ENCODE measurements at places on chromosomes 11 and 22. TPM values are rescaled to one million over a fixed set of nuclear protein-coding genes. Genes with fewer than 3 reads are reported as not detected.

DNA sequence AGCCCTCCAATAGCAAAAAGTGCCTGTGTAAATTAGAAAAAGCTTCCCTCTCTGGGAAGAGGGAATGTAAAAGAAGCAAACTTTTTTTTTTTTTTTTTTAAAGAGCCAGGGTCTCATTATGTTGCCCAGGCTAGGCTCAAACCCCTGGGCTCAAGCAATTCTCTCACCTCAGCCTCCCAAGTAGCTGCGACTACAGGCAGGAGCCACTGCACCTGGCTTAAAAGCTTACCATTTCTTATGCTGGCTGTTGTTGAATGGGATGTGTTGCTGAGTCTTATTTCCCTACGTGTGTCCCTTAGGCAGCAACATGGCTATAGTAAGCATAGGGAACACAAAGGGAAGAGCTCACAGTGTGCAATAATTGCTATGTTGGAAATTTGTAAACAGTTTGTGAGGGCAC is 225.5 kb upstream of the CCDC90B start:
- peak; percentile 17 for DNase-seq

DNA sequence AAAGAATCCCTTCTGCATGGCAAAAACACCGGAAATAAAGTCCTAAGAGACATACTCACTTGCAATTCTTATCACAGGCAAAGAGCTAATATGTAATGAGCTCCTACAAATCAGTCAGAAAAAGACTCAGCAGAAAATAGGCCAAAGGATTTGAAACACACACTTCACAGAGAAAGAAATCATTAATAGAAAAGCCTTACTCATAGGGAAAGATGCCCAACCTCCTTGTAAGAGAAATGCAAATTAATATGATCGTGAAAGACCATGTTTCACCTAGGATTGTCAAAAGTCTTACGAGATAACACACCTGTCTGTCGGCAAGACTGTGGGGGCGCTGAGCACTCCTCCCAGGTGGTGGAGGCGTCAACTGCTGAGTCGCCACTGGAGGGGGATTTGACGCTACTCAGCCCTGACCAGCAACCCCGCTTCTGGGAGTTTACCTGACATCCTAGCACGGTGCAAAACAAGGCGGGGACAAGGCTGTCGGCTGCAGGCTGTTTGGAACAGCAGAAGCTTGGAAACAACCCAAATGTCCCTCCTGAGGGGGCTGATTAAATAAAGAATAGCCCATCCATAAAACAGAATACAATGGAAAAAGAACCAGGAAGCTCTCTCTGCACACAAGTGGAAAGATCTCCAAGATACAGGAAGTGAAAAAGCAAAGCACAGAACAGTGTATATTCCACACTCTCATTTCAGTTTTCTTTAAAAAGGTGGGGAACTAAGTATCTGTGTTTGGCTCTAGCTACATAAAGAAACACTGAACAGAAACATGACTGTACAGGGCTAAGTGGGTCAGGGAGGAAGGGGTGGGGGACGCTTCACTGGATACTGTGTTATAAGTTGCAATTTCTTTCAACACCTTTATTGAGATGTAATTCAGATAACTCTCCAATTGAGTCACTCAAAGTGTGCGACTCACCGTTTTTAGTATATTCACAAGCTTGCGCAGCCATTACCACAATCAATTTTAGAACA is 11.5 kb downstream of the CSNK1E start:
- peak; percentile 84 for DNase-seq

GRCh38 chr11:114259124-114259526 is 37.1 kb upstream of the NNMT start:
- DNase-seq, result no peak

- DNase-seq, result no peak
Observed at GRCh38 chr22:35663371-35663770, 15.1 kb downstream of the APOL6 start.

DNA sequence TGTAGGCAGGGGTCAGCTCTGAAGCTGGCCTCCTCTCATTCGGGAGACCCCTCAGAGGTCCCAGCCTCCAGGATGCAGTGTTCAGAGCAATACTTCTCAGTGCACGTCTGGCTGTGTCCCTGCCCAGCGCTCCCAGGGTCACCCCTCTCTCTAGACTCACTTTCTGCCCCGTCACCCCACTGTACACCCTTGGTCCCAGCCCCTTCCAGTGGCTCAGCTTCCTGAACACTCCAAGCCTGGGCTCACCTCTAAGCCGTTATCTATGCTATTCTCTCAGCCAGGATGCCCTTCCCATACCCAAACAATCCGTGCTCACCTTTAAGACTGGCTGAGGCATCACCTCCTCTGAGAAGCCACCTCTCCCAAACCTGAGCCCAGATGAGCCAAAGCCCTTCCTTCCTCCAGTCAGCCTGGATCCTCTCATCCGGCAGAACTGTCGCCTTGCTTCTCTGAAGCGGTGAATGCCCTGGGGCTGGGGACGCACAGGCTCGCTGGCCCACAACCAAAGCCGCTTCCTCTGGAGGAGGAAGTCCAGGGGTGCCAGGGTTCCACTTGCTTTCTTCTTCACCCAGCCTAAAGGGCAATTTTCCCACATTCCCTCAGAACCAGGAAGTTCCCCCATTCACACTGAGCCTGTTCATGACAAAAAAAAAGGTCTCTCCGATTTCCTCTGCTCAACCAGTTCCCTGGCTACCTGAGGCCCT is 13.7 kb upstream of the CDKN1C start:
- no peak for DNase-seq

GRCh38 chr11:61686469-61686868 is 6.3 kb downstream of the DAGLA start:
- DNase-seq, result no peak

- no peak for DNase-seq
Observed at GRCh38 chr11:60985991-60986915, 14.8 kb downstream of the CD6 start.

- no peak for DNase-seq
Observed at GRCh38 chr22:36442506-36443197, 38.8 kb downstream of the TXN2 start.

DNA sequence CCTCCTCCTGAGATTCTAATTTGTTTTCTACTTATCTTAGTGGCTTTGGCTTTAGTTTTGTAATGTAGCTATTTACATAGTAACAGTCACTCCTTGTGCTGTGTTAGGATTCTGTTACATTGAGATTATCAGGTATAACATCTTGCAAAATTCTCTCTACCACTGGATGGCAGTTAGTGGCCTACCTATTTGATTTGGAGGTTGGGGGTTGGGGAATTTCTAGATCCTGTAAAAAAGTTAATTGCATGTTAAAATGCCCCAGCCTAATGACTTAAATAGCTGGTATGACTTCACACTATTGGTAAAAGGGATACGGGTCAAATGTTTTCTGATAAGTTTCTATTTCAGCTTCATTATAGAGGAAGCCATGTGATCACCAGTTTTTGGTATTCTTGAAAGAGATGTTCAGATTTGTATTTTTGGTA is 2.8 kb downstream of the GRK3 start:
- no peak for DNase-seq

DNA sequence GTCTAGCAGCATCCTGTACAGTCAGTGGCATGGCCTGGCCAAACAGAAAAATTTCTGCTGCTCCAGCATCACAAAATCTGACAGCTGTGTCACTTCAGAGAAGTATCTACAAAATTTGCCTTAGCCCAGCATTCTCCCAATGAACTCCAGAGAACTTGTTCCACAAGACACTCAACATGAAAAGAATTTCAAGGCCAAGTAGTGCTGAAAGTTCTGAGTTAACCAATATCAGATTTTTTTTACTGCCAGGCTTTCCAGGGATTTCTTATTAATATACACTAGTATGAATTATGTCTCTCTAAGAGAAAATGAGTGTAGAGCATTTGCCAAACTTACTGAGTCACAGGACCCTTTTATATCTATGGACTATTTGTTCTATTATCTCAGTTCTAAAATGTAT is 68.8 kb downstream of the OR5AK2 start:
- no peak for DNase-seq

DNA sequence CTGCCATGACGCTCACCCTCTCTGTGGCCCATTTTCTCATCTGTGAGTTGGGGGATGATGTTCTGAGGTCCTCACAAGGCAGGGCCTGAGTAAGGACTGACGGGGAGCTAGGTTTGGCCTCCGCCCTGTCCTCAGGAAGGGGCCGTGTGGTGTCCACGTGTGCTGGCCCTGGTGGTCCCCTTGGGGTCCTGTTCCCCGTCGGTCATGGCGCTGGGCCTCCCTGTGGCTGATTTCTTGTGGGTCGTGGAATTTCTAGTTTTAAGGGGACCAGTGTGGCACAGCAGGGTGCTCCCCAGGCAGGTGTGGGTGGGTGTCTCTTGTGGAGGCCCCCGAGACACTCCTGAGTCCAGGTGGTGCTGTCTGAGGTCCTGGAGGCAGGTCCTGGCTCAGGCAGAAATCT is 5.9 kb downstream of the LINC01488 start:
- DNase-seq, result no peak

DNA sequence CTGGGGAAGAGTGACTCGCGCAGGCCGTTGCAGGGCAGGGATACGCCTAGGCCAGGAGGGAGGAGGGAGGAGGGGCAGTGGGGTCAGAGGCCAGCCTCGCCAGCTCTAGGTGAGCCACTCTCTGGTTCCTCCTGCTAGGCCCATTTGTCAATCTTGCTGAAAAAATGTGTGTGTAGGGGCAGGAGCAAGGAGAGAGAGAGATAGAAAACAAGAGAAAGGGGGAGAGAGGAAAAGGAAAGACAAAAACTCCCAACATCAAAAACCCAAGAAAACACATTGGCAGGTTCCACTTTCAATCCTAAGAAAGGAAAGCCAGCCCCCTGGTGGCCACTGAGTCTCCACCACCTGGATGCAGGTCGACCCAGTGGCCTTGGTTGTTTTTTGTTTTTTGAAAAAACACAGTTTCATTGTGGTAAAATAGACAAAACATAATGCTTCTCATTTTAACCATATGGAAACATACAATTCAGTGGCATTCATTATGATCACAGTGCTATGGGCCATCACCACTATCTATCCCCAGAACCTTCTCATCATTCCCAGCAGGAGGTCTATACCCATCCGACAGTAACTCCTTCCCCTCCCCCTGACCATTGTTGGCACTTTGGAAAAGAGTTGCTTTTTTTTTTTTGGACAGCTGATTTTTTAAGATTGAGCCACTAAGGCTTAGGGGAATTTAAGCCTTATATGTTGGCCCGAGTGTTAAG is 10.9 kb downstream of the OMP start:
- DNase-seq, result peak; percentile 86

DNA sequence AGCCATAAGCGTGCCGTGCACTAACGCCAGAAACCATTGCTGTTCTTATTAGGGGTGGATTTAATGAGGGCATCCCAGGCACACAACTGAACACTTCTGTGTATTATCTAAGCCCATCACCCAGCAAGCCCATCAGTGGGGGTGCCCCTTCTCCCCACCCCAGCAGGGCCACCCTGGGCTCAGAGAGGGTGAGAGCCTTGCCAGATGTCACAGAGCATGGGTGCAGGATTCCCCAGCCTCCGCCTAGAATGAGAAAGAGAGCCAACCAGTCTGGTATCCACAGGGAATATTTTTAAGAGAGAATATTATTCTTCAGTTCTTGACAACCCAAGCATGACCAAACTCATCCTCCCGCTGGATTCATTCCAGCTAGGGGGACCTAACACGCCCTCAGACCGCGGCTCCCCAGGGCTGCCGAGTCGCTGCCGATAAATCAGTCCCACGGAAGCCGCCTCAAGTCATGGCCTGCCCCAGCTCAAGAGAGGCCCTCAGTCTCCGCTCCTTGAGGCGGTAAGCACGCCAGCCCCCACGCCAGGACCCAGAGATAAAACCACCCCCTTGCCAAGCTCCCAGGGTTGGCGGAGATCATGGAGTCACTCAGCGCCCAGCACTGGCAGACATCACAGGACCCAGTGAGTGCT is 47.2 kb downstream of the MN1 start:
- no peak for DNase-seq

DNA sequence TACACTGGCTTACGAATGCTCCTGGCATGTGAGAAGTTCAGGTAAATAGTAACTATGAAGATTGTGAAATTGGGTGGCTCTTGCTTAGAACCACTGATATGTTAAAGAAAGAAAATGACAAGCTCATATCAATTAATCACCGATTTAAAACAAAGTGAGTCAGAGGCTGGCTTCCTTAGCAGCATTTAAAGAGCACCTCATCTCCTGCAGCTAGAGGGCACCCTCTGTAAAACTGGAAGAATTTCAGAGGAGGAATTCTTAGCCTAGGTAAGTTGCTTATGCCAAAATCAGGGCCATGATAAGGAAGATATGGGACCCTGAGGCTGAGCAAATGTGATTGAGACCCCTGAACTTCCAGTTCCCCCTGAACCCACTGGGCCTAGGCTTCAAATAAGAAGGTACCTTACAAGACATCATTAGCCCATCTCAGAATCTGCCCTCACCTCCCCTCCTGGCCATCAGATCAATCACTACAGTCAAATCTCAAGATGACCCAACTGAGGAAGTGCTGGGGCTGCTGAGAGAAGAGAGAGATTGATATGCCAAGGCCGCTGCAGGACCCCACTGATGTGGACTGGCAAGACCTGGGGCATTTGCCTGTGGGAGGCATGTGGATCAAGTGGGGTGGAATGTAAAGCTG is 8.6 kb upstream of the CD3E start:
- peak; percentile 72 for DNase-seq

DNA sequence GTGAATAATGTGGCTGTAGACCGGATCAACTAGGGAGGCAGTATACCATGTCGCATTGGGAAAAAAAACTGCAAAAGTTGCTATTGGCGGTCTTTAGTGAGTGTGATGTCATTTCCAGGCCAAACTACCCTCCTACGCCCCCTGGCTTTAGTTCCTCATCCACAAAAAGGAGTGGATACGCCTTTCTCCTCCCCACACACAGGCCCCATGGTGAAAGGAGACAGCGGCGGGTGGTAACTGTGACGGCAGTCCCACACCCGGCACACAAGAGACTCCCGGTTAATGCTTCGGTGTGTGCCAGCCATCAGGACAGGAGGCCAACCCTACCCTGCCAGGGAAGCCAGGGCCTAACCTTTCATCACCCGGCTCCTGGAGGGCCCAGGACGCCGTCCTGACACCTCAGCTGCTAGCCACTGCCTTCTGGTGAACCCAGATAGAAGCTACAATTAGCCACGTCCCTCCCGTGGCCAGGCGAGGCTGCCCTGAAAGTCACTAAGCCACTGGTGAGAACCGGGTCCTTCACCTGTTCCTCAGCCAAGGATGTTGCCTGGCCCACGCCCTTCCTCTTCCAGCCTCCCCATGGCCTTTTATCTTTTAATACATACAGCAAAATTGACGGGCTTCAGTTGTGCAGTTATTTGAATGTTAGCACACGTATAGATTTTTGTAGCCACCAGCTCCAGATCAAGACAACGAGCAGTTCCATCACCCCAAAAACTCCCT is 10.8 kb downstream of the TP53I11 start:
- peak; percentile 80 for DNase-seq

TRPT1 gene
- 40.6 TPM for total RNA-seq

PDE3B gene
- 21.3 TPM for total RNA-seq

OR52J3 gene
- total RNA-seq, result not detected

MS4A15 gene
- total RNA-seq, result not detected

MAPK12 gene
- 26.1 TPM for total RNA-seq

ZBTB16 gene
- 0.19 TPM for total RNA-seq

OR56A1 gene
- total RNA-seq, result 0.97 TPM
